ENCODE measurements at places on chromosomes 12 and 14.

DNA sequence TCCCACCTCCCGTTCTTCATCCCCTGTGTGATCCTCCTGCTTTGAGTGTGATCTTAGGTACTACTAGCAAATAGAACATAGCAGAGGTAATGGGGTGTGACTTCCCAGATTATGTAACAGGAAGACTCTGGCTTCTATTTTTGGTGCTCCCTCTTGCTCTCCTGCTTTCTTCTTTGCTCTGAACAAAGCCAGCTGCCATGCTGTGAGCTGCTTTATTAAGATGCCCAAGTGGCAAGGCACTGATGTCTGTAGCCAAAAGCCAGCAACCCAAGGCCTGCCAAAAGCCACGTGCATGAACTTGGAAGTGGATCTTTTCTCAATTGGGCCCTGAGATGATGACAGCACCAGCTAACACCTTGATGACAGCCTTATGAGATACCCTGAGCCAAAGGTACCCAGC lies 5.8 kb upstream of the MFAP5 start:
- no peak for DNase-seq

- no peak for DNase-seq
Observed at GRCh38 chr14:79967453-79967852, 243.9 kb downstream of the DIO2 start.

- no peak for DNase-seq
Observed at GRCh38 chr14:38285962-38286361, 30.1 kb upstream of the CLEC14A start.

DNA sequence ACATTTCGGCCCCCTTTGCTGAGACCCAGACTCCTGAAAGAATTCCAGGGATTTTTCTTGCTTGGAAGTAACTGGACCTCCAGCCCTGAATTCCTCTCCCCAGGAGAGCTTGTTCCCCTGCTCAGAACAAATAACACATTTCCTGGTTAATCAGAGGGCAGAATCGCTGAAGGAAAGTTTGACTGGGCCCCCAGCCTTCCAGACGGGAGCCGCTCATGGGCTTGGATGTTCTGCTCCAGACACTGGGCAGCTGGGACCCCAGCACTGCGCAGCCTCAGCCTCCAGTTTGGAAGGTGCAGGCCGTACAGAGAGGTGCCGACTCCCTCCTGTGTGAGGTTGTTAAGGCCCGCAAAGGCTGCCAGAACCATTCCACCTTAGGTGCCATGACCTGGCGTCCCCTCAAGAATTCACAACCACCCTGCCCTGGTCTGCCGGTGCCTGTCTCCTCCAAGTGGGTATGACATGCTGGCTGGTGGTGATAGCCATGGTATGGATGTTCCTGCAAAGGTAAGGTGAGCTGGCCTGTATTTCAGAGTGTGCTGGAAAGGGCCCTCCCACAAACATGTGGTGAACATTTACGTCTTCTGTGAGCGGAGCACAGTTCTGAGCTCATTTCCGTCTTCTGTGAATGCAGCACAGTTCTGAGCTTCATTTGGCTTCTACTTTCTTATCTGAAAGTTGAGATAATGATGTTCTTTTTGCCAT lies 5.1 kb upstream of the LTBP2 start:
- no peak for DNase-seq

DNA sequence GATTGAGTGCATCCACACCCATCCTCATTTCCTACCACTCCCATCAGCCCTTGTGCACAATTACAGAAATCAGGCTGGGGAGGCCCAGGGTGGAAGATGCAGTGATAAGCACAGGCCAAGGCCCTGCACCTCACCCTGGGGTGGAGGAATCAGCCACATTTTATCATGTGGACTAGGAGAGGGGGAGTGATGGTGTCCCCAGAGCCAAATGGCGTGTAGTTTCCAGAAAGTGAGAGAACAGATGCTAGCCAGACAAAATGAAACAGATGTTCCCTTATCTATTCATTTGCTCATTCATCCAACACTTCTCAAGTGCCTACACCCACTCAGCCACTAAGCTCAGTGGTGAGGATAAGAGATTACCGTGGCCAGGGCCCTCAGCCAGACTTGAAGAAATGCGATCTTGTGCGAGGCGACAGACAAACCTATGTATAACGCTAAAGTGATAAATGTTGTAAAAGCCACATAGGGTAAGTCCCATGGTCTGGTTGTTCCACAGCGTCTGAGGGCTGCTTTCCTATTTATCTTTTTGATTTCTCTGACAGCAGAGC lies 93.6 kb downstream of the STAB2 start:
- DNase-seq = no peak

DNA sequence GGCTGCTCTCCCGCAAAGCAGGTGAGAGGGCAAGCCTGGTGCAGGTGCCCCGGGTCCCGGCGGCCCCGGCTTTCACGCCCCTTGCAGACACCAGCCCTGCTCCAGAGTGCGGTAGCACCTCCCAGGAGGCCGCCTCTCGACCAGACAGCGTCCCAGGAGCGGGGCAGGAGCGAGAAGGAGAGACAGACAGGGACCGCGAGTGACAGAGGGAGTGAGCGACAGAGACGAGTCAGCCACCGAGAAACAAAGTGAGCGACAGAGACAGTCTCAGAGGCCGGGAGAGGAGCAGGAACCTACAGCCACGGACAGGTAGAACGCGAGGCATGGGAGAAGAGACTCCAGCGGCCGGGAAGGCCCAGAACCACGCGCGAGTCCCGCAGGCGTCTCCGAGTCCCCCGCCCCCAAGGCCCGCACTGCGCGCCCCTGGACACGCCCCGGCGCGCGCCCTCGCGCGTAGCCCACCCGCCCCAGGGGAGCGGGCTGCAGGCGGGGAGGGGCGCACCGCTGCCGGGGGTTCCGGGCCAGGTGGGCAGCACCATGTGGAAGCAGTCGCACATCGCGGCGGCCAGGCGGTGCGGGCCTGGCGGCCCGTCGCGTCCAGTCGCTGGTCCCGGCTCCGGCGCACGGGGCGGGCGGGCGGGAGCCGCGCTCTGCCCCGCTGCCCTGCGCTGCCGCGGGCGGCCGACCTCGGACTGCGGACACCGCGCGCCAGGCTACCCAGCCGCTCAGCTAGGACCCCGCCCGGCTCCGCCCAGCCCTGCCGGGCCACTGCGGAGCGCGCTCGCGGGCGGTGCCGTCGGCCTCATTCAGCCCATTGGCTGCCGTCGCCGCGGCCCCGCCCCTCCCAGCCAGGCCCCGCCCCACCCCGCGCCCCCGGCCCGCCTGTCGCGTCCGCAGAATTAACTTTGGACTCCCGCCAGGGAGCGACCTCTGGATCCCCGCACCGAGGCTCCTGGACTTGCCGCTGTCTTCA lies at the start of gene AHNAK2:
AHNAK2 (minus strand) TSS at position 694 of the 973 bp plus-strand sequence; CDS start at position 557, 137 bp downstream.
- DNase-seq = peak; percentile 33

DNA sequence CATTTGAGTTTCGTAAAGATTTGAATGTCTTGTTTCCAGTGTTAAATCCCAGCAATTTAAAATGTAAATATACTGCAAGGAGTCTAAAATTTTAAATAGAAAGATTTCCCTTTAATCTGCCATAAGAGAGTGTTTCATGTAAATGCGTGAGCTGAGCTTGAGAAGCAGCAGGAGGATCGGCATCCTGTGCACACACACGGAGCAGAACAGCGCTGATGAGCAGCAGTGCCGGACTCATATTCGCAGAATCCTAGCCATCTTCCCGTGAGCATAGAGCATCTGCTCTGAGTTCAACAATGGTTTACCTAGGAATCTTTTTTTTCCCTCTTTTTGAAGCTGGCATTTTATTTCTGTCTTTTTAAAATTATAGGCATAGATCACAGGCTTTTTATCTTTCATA lies 29.8 kb upstream of the AMN start:
- DNase-seq = no peak

DNA sequence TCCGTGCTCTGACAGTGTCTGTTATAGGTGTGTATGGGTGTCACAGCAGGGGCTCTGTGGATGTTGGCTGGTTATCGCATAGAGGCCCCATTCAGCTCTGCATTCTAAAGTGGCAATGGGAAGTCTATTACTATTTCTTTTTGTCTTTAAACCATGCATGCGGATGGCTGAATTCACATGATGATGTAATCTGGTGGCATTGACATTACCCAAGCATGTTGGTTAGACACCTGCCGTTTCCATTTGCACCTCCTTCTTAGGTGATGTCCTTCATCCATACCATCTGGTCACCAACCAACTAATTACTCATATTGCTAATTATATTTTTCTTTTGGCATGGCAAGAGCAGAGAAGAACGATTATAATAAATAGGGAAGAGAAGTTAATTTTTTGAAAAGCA lies 270.8 kb upstream of the RGS6 start:
- DNase-seq = no peak

DNA sequence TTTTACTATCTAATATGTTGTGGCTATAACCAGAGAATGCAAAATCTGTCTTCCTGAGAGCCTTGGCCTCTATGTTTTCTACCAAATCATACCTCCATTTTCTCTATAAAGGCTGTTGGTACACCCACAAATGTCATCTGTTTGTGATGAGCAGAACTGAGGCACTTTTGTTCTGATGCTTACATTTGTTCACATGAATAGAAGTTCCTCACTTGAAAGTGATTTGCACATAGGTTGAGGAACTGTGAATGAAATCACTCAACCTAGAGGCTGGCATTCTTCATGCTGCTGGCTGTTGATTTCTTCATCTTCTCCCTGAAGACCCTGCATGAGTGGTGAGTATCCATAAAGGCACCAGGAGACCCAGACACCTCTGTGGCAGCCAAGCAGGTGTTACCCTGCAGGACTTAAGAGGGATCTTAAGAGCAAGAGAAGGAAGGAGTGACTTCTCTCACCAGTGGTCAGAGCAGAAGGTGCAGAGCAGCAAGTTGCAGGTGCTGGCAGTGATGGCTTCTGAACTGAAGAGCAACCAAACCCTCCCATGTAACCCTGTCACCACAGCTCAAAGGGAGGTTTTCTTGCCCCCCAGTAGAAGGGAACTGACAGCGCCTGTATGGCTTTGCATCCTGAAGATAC lies 110.3 kb downstream of the HMGA2 start:
- no peak for DNase-seq

- DNase-seq = no peak
Observed at GRCh38 chr12:130286041-130286440, 51.6 kb upstream of the PIWIL1 start.

- peak; percentile 24 for DNase-seq
Observed at GRCh38 chr12:103495469-103496456, at the start of gene C12orf42. Gene C12orf42 (minus strand): TSS chr12:103495968. CDS start chr12:103478426, 17,542 bp downstream.
